B cell (primary cell): ENCODE measurements at places on chromosomes 2 and 18. TPM values are rescaled to one million over a fixed set of nuclear protein-coding genes. Genes with fewer than 3 reads are reported as not detected.

GRCh38 chr2:6312367-6312766 lies 553.3 kb downstream of the CMPK2 start:
- H3K27ac ChIP-seq: no peak overlapping the region
- H3K36me3 ChIP-seq: no peaks in the 10 kb centered on the region
- no peak overlapping the region for H3K4me3 ChIP-seq
- peaks cover 17% of the 10 kb centered on the region for H3K4me1 ChIP-seq
- no peaks in the 10 kb centered on the region for H3K27me3 ChIP-seq
- no peak for DNase-seq

DLX1 gene
- total RNA-seq: not detected in 2 replicates

THUMPD2 gene
- total RNA-seq: 13.9 and 14.8 TPM in 2 replicates

DNA sequence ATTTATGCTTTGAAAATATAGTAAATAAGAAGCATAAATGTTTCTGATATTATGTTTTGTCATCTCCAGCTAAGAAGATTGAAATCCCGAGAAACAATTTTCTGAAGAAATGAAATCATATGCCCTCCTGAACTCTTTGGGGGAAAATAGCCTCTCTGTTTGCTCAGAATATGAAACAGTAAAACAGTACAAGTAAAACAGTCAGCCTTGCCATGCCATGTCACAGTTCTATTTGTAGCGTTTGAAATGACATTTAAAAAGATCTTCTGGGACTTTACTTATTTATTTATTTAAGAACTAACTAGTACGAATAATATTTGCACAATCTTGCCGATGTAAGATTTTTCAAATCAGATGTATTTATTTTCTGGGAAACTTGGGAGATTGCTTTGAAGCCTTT lies 98.0 kb downstream of the LNPK start:
- H3K27ac ChIP-seq: no peak overlapping the region
- no peak for DNase-seq
- H3K36me3 ChIP-seq: no peaks in the 10 kb centered on the region
- peaks cover 6% of the 10 kb centered on the region for H3K4me1 ChIP-seq

DNA sequence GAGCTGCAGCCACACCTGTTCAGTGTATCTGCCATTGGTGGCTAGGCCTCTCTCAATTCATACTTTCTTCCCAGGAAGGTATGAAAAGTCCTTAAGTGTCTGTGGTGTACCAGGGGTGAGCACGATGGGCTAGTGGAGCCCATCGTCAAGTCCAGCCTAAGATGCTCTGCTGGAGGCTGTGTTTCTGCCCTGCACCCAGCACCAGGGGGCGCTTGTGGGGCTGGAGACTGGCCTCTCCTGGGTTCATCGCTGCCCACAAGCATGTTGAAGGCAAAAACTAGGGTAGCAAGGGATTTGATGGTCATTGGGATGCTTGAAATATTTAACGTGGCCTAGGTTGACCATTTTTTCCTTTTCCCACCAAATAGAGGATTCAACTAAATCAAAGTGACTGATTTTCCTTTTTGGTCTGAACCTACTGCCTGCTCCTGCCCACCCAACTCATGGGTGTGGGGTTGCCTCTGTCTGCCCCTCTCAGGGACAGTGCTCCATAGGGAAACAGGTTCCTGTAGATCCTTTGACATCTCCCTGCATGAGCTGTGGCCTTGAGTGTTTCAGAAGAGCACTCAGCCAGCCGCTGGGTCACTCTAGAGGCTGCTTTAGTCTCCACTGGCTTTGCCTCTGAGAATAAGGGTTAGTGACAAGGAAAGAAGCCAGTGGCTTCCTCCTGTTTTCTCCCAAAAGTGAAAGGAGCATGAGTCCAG lies 59.0 kb downstream of the TPGS2 start:
- peaks cover 6% of the 10 kb centered on the region for H3K4me1 ChIP-seq
- no peaks in the 10 kb centered on the region for H3K36me3 ChIP-seq
- H3K4me3 ChIP-seq: no peak overlapping the region

DNA sequence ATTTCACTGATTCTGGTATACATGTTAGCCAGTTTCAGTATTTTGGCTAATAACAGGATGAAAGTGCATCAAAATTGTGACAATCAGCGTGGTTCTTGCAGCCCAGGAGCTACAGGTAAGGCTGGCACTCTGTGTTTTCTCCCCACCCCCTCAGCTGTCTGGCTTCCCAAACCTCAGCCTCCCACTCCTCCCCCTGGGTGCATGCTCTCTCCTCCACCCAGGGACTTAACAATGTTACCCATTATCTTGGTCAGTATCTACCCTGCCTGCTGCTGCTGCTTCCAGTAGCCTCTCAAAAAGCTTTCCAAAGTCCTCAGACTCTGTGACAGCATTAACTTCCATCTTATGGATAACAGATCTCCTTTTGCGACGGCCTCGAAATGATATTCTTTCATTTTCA lies 41.0 kb downstream of the TRABD2A start:
- H3K27me3 ChIP-seq: no peaks in the 10 kb centered on the region
- peaks cover 7% of the 10 kb centered on the region for H3K4me1 ChIP-seq
- no peaks in the 10 kb centered on the region for H3K36me3 ChIP-seq
- DNase-seq: no peak
